ENCODE measurements at places on chromosomes 5 and 9.

DNA sequence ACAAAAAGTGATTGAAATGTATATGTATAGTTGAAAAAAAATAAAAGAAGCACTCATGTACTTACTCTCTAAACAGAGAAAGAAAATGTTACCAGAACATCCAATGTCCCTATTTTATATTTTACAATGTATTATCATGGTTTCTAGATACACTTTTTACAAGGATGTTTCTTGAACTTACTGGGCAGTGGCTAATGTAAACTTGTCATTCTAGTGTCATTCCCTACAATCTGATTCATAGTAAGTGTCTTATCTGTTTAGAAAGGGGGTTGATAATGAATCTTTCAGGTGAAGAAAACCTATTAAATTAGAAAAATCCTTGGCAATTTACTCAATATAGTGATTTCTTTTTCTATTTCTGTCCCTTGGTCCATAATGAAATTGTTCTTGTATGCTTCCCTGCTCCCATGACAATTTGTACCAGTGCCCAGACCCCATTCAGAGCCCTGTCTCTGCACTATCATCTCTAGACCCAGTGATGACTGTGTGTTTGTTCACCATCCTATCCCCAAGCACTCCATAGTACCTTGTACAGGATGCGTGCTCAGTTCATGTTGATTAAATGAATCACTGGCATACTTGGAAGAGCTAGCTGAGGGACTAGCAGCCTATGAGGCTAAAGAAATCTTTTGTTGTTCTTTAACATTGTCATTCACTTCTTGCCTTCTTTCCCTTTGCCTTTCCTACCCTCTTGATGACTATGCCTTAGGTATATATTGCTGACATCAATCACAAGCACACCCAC is 101.2 kb downstream of the HMHB1 start:
- DNase-seq, result no peak

- DNase-seq, result no peak
These were observed 94.8 kb downstream of the AOPEP start for GRCh38 chr9:94821098-94821887.

- no peak for DNase-seq
These were observed 266.0 kb upstream of the ZNF462 start for GRCh38 chr9:106596984-106597383.

GRCh38 chr9:123933440-123934212 is 3.7 kb upstream of the DENND1A start:
- DNase-seq, result no peak

- DNase-seq, result no peak
These were observed 23.4 kb upstream of the STRBP start for GRCh38 chr9:123291736-123292135.

- DNase-seq, result no peak
These were observed 373 bp downstream of the FBXW5 start for GRCh38 chr9:136944212-136944518.

- DNase-seq, result no peak
These were observed 71.6 kb downstream of the PCDH1 start for GRCh38 chr5:141806626-141807025.

Measured in NCI-H510A treated with DMSO at 0.1 percent for 48 hours (cell line).